ENCODE measurements at places on chromosomes 5 and 9.

DNA sequence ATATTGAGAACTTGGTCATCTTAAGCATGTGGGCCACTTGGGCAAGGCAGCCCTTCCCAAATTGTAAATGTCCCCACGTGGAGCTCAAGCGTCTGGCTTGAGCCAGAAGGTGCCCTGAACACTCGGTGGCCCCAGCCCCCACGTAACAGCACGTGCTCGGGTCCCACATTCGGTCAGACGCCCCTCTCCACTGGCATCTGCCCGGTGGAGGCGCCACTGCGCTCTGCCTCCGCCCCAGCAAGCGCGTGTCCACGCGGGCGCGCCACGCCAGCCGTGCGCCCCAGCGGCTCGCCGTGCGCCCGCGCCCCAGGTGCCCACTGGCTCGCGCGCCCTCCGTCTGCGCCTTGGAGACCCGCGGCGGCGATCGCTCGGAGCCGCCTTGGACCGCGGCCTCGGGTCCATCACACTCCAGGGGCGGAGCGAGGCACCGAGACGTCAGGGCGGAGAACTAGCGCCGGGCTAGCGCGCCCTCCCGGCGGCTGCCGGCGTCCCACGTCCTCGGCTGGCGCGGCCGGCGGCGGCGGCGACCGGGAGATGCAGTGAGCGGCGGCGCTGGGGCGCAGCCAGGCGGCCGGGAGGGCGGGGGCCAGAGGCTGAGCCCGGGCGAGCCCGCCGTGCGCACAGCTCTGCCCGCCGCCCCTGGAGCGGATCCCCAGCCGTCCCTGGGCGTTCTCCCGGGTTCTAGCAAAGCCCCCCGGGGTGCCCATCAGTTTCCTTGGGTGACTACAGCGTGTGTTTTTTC is at the start of gene PALM2AKAP2:
Gene PALM2AKAP2, plus strand, starts transcription at position 488 of the 742 bp plus-strand sequence. CDS start 291 bp downstream, outside the sequence.
- DNase-seq: no peak

DNA sequence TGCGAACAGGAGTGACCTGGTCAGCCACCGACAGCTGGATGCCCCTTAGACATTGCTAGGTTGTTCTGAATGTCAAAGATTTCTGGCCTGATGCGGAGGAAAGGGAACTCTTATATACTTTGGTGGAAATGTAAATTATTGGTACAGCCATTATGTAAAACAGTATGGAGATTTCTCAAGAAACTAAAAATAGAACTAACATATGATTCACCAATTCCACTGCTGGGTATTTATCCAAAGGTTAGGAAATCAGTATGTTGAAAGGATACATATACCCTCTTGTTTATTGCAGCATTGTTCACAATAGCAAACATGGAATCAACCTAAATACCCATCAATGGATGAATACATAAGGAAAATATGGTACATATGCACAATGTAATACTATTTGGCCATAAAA is 31.8 kb downstream of the DMRT3 start:
- DNase-seq: no peak

DNA sequence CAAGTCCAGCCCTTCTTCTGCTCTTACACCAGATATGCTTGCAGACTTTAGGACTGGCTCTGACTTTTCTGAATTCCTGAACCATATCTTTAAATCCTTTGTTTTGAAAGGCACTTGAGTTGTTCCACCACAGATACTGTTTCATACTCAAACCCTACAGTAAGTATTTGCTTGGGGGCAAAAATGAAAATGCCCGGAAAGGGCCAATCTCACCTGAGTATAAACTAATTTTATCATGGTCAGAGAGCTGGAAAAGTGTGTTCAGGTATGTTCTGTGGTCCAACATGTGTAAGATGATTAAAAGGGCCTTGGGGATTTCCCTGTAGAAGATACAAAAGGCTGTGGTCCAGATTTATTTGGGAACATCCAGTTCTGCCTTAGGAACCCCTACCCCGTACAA is 225.2 kb downstream of the MAN2A1 start:
- no peak for DNase-seq

- no peak for DNase-seq
These were observed 3.4 kb downstream of the FCHO2 start for GRCh38 chr5:72959257-72959656.

GRCh38 chr5:168001318-168001717 is 290.1 kb upstream of the WWC1 start:
- no peak for DNase-seq

GRCh38 chr5:161246749-161247148 is 299.8 kb downstream of the GABRB2 start:
- no peak for DNase-seq

GRCh38 chr9:36924071-36924470 is 110.0 kb downstream of the PAX5 start:
- DNase-seq: no peak

- no peak for DNase-seq
These were observed 55.8 kb downstream of the ENTREP1 start for GRCh38 chr9:69380811-69381210.

DNA sequence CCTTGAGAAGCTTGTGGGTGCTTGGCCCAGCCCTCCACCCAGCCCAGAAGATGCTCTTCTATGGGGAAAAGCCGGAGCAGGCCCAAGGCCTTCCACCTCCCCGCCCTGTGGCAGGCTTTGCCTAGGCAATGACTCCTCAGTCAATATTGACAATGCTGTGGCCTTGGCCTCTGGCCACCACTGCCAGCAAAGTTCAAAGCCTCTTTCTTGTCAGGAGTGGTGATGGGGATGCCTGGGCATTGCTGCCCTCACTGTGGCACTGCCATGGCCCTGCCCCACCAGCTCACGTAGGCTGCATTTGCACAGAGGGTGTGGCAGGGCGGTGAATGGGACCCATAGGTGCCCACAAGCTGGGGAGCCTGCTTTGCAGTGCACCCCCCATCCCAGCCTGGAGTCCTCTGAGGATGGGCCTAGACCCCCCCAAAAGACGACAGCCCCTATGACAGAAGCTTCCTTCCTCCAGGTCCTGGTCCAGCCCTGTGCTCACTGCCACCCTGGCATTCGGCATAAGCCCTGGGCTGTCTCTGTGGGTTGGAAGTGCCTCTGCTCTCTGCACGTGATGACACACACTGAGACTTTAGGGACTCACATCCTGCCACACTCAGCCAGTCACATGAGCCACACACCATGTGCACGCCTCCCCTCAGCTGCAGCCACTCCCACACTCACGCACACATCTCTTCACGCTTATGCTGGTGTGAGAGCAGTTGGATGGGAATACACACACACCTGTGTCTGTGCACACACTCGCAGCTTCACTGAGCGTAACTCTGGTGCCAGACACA is 31.1 kb downstream of the MORN5 start:
- DNase-seq: peak; percentile 24

DNA sequence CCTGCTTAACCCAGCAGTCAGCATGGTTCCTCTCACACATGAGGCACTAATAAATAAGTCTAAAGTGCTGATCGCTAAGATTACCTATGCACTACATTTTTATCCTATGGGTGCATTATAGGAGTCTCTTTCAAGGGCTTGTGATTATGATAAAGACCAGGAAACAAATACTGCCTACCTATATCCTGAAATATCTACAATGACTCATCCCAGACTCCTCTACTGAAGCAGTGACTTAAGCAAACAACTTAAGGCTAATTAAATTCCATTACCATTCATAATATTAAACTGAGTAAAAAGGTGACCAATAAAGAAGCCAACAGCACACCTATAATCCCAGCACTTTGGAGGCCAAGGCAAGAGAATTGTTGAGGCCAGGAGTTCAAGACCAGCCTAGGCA is 338.4 kb downstream of the DNAH5 start:
- DNase-seq: no peak

DNA sequence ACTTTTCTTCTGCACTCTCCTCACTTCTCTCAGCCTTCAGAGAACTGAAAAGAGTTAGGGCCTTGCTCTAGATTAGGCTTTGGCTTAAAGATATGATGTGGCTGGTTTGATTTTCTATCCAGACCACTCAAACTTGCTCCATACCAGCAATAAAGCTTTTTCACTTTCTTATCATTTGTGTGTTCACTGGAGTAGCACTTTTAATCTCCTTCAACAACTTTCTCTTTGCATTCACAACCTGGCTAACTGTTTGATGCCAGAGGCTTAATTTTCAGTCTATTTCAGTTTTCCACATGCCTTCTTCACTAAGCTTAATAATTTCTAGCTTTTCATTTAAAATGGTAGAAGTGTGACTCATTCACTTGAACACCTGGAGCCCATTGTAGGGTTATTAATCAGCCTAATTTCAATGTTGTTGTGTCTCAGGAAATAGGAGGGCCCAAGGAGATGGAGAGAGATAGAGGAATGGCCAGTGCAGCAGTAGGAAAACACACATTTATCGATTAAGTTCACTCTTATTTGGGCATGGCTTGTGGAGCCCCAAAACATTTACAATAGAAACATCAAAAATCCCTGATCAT is 5.9 kb downstream of the ATPSCKMT start:
- no peak for DNase-seq

DNA sequence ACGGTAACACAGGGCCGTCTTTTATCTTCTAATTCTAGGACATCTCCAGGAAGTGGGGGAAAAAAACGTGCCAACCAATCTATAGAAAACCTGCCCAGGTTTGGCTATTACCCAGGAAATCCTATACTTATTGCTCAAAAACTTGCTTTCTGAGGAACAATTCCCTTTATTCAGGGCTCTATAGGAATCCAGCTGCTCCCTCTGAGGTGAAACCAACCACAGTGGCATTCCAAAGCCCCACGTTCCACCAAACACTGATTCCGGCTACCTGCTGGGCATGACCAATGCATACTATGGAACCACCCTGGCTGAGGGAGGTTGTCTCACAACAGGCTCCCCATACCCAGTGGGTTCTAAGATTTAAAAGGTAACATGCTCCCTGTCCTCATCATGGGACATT is 57.6 kb downstream of the GLIS3 start:
- no peak for DNase-seq

GRCh38 chr5:69231851-69232250 is 2.8 kb upstream of the CDK7 start:
- no peak for DNase-seq

- DNase-seq: no peak
These were observed 211.6 kb upstream of the MPDZ start for GRCh38 chr9:13491138-13491492.

DNA sequence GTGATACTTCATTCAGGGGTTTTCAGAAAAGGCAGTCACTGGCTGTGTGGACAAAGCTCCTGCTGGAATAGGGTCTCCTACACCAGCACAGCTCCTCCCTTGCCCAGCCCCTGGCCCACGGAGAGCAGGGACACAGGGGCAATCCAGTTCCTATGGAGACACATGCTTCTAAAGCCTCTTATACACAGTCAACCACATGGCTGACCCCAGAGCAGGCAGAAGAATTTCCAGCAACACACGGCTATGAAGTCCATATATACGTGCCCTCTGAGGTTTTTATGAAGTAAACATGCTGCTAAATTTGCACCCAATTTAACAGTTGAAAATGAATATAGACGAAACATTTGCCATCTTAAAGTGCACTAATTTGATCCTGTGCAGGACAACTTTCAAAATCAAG is 19.4 kb downstream of the PSMB7 start:
- DNase-seq: no peak

GRCh38 chr5:55304584-55304983 is 2.9 kb downstream of the DHX29 start:
- no peak for DNase-seq

DNA sequence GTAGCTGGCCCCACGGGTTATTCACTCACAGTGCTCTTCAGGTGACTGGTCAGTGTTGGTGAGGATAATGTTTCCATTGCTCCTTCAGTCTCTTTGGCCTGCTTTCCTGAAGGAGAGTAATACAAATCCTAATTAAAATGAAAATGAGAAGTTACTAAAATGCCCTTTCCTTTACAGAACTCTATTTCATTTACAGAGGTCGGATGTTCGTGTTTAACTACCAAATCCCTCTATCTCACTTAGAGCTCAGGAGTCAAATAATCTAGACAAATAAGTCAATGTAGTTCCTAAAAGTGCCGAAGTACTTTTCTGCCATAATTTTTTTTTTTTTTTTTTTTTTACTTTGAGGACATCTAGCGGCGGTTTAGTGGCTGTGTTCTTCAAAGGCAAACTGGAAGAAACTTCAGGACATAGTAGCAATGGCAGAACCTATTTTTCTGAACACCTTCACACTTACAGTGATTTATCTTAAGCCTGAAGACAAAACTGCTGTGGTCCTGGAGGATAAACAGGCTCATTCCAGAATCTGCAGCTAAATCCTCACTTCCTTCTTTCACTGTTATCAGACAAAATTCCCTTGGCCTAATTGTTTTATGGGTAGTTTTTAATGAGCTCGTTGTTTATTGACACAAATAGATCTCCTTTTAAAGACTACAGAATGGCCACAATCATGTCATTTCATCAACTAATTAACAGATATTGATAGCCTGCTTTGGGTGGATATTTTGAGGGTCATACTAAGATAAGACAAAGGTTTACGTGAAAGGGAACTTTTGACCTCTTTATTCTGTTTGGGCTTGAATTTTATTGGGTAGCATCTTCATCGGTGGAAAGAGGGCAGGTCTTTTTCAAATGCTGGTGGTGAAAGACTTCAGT is 207.6 kb upstream of the DMRTA1 start:
- DNase-seq: no peak

- DNase-seq: no peak
These were observed 6.9 kb downstream of the GAPVD1 start for GRCh38 chr9:125268394-125269013.

DNA sequence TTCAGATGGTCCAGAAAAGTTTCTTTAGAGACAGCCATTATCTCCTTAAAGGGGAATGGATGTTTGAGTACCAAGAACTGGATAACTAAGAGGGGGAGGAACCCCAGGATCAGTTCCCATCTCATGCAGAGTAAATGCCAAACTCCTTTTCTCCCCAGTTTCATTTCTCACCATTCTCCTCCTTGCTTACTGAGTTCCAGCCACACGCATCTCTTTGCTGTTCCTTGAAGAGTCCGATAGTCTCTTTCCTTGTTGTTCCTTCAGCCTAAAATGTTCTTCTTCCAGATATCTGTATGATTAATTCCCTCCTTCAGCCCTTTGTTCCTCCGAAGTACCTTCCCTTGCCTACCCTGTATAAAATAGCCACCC is 30.0 kb downstream of the KDM4C start:
- no peak for DNase-seq

- DNase-seq: no peak
These were observed 43.6 kb downstream of the NACC2 start for GRCh38 chr9:136051453-136051836.

DNA sequence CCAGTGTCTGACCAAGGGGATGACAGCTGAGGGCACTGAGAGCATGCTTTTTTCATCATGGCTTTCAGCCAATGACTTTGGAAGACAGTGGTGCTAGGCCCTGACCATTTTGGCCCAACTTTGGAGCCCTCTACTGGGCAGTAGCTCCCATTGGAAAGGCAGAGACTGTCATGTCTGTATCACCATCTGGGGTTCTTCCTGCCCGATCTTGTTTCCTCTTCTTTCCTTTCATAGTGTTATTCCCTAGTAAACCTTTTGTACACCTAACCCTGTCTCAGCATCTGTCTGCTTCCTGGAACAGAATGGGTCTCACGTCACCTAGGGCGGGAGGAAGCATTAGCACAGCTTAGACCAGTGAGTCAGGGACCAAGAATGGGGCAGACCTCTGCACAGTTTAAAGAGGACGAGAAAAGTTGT is 97.4 kb upstream of the MAST4 start:
- peak; percentile 13 for DNase-seq
